ENCODE measurements at places on chromosomes 11 and 22. TPM values are rescaled to one million over a fixed set of nuclear protein-coding genes. Genes with fewer than 3 reads are reported as not detected.

DNA sequence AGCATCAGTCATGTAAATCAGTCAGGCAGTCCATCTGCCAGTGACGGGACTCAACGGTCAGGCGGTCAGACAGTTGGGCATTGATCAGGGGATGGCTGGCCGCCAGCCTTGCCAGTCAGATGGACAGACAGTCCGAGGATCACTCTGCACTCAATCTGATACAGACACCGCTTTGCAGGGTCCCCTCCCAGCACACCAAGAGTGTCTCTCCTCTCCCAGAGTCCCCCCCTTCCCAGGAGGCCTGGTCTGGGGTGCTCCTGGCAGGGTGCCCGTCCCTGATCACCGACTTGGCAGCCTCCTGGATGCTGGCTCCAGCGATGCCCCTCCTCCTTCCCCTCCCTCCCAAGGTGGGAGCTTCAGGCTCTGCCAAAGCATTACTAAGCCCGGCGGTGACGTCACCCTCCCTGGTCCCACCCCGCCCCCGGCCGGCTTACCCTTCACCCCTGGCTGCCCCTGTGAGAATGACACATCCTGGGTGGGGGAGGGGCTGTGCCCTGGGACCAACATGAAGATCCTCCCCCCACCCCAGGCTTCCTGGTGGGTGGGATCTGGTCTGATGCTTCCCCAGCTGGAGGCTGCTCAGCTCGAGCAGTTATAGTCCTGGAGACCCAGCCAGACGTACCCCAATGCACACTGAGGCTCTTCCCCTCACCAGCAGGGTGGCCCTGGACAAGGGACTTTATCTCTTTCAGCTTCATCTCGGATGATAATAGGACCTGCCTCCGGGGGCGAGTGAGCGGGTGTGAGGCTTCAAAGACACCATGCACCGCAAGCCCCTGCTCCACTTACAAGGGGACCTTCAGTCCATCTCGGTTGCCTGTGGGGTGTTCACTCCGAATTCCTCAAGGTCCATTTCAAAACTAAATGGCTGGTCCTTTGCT is 69.2 kb downstream of the CD82 start:
- peaks cover 6% of the 10 kb centered on the region for H3K27me3 ChIP-seq
- no peak overlapping the region for H3K27ac ChIP-seq
- no peak overlapping the region for H3K4me3 ChIP-seq
- peaks cover 28% of the 10 kb centered on the region for H3K4me1 ChIP-seq

- no peak overlapping the region for H3K4me3 ChIP-seq
- H3K4me1 ChIP-seq, result no peaks in the 10 kb centered on the region
- no peaks in the 10 kb centered on the region for H3K27me3 ChIP-seq
- DNase-seq, result no peak
Observed at GRCh38 chr22:40703736-40704135, 24.5 kb downstream of the MCHR1 start.

DNA sequence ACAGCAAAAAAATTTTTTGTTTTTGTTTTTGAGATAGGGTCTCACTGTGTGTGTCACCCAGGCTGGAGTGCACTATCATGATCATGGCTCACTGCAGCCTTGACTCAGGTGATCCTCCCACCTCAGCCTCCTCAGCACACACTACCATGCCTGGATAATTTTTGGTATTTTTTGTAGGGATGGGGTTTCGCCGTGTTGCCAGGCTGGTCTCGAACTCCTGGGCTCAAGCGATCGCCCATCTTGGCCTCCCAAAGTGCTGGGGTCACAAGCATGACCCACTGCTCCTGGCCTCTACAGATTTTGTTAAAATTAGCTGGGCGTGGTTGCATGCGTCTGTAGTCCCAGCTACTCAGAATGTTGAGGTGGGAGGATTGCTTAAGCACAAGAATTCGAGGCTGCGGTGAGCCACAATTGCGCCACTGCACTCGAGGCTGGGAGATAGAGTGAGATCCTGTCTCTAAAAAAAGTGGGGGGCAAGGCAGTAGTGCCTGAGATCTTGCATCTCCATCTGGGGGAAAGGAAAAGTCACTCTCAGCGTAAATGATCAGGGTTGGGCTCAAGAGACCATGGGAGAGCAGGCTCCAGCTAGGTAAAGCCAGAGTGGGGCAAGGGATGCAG is 10.6 kb upstream of the DGKZ start:
- H3K36me3 ChIP-seq, result no peaks in the 10 kb centered on the region
- H3K4me1 ChIP-seq, result peaks cover 68% of the 10 kb centered on the region

GRCh38 chr11:114057605-114058004 is 1.9 kb upstream of the ZBTB16 start:
- peak overlapping the region; percentile 85 for H3K4me3 ChIP-seq
- H3K27ac ChIP-seq, result peak overlapping the region; percentile 98
- H3K4me1 ChIP-seq, result peaks cover 27% of the 10 kb centered on the region
- H3K27me3 ChIP-seq, result peaks cover 7% of the 10 kb centered on the region
- no peak for DNase-seq

NNMT gene
- 162 TPM for total RNA-seq

FAM227A gene
- 3.4 TPM for total RNA-seq

NCAM1 gene
- total RNA-seq, result 3.5 TPM

VSIG10L2 gene
- not detected for total RNA-seq
